ENCODE measurements at places on chromosomes 4 and X. TPM values are rescaled to one million over a fixed set of nuclear protein-coding genes. Genes with fewer than 3 reads are reported as not detected.
A peak's percentile ranks its signal among the peaks of the same experiment; 100 is the strongest.

- DNase-seq, result no peak
Observed at GRCh38 chr4:167908816-167909215, 183.5 kb upstream of the ANXA10 start.

GRCh38 chrX:21883258-21883657 is 27.5 kb downstream of the YY2 start:
- DNase-seq, result no peak

GRCh38 chr4:10728016-10728415 is 43.4 kb upstream of the CLNK start:
- DNase-seq, result no peak

- DNase-seq, result no peak
Observed at GRCh38 chr4:182729516-182729915, 187.7 kb downstream of the DCTD start.

DNA sequence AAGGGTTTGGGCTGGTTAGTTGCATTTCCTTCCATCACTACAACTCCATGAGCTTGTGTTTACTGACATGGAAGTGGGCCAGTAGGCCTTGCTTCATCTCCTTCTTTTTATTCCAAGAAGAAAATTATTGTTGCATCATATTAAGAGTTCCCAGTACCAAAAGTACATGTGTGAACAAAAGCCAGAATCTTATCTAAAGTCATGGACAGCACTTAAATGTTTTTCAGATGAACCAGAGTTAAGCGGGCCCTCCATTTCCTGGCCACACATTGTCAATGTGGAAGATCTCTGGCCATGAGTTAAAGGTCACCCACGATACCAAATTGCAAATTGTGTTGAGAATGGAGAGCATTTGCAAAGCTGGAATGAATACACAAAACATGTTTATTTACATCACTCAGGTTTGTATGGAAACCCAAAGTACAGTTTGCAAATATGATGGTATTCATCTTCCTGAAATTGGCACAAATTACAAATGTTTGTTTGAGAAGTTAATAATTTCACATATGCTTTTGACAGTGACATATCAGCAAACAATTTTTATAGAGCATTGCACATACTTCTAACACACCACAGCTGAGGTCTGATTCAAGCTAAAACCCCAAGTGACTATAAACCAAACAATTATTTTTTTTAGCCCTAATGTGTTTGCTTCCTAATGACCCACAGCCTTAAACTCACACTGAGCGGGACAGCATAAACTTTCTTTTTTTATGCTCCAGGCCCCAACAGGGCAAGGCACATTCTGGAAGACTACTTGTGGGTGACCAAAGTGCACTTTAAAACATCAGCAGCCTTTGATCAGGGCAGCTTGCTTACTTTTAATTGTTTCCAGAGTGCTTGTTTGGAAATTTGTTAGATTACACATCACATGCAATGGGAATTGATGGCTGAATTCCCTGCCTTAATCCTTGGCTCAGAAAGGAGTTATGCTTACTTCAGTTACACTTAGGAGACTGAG is 502.9 kb upstream of the SLIT2 start:
- peak; percentile 49 for DNase-seq

- no peak for DNase-seq
Observed at GRCh38 chr4:71290074-71290473, 48.7 kb upstream of the SLC4A4 start.

MAGEC2 gene
- polyA plus RNA-seq, result not detected
